Esophagus muscularis mucosa (tissue), 4 donors: ENCODE measurements at places on chromosomes 11 and 22.

DNA sequence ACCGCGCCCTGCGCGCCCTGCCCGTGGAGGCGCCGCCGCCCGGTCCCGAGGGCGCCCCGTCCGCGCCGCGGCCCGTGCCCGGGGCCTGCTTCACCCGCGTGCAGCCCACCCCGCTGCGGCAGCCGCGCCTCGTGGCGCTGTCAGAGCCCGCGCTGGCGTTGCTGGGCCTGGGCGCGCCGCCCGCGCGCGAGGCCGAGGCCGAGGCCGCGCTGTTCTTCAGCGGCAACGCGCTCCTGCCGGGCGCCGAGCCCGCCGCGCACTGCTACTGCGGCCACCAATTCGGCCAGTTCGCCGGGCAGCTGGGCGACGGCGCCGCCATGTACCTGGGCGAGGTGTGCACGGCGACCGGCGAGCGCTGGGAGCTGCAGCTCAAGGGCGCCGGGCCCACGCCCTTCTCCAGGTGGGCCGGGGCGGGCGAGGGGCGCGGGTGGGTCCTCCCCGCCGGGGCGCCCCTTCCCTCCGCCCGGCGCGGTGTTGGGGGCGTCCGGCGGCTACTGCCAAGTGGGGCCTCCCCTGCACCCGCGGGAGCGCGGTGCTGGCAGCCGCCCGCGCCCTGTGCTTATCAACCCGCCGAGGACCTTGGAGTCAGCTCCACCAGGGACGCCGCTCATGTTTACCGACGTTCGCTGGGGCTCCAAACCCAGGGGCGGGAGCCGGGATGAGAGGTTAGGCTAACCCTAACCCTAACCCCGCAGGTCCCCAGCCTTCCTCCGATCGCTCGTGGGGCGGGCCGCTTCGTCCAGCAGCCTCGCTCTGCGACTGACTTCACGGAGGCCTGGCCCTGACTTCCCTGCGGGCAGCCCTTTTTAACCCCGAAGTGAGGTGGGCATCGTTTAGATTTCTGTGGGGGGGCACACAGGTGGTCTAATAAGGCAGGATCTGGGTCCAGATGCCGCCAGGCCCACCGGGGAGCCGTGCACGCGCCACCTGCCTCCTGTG, 649 bp downstream of the SELENOO start:
- H3K36me3 ChIP-seq = no peaks in the 10 kb centered on the region
- no peaks in the 10 kb centered on the region for H3K27me3 ChIP-seq
- DNase-seq = no peak
- H3K27ac ChIP-seq = peak overlapping the region; percentile 81
- peak overlapping the region; percentile 96 for H3K4me3 ChIP-seq

GRCh38 chr11:90594658-90595057, 371.8 kb upstream of the CHORDC1 start:
- H3K4me1 ChIP-seq = no peaks in the 10 kb centered on the region
- H3K4me3 ChIP-seq = no peak overlapping the region
- no peak for DNase-seq
- no peak overlapping the region for H3K27ac ChIP-seq
- no peaks in the 10 kb centered on the region for H3K27me3 ChIP-seq

- H3K4me1 ChIP-seq = no peaks in the 10 kb centered on the region
- H3K27me3 ChIP-seq = peaks cover 8% of the 10 kb centered on the region
- no peak overlapping the region for H3K27ac ChIP-seq
- H3K36me3 ChIP-seq = no peaks in the 10 kb centered on the region
These were observed 64.5 kb upstream of the B3GAT1 start for GRCh38 chr11:134476435-134477021.

DNA sequence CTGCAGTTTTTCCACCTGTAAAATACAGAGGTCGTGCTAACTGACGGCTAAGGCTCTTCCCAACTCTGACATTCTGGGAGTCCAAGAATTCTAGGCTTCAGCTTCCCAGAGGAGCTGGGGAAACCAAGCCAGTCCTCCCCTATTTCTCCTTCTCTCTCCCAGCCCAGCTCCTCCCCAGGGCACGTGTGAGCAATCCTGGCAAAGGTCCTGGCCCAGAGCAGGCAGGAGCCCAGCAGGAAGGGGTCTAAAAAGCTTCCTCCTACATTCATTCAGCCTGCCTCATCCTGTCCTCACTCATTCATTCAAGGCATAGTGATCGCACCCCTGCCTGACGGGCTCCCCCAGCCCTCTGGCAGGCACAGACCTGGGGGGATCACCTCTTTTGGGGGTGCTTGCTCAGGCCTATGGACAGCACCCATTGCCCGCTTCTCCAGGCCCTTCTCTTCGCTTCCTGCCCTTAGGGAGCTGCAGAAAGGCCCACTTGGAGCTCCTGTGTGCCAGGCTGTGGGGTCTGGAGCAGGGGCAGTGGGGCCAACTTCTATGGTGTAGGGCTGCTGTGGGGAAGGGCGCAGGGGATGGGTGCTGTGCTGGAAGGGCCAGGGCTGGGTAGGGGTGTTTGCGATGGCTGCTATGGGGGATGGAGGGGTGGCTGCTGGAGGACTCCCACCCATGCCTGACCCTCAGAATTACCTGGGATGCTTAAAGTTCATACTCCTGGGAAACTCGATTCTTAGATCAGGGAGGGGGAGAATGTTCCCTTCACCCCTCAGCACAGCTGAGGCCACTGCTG, 9.8 kb downstream of the KCNC1 start:
- H3K4me1 ChIP-seq = no peaks in the 10 kb centered on the region
- no peaks in the 10 kb centered on the region for H3K36me3 ChIP-seq
- H3K27me3 ChIP-seq = no peaks in the 10 kb centered on the region
- H3K4me3 ChIP-seq = no peak overlapping the region
- H3K27ac ChIP-seq = no peak overlapping the region
